ENCODE measurements at places on chromosomes 1 and 21. TPM values are rescaled to one million over a fixed set of nuclear protein-coding genes. Genes with fewer than 3 reads are reported as not detected.
A peak's percentile ranks its signal among the peaks of the same experiment; 100 is the strongest.

- DNase-seq, result no peak
Observed at GRCh38 chr1:28136169-28136921, 40.1 kb downstream of the PTAFR start.

- peak; percentile 13 for DNase-seq
Observed at GRCh38 chr1:64474665-64475439, 4.9 kb downstream of the CACHD1 start.

The CZIB gene
- 49.9 TPM for total RNA-seq

The C21orf91 gene
- total RNA-seq, result 13.1 TPM

The TAF1A gene
- 11.8 TPM for total RNA-seq

DNA sequence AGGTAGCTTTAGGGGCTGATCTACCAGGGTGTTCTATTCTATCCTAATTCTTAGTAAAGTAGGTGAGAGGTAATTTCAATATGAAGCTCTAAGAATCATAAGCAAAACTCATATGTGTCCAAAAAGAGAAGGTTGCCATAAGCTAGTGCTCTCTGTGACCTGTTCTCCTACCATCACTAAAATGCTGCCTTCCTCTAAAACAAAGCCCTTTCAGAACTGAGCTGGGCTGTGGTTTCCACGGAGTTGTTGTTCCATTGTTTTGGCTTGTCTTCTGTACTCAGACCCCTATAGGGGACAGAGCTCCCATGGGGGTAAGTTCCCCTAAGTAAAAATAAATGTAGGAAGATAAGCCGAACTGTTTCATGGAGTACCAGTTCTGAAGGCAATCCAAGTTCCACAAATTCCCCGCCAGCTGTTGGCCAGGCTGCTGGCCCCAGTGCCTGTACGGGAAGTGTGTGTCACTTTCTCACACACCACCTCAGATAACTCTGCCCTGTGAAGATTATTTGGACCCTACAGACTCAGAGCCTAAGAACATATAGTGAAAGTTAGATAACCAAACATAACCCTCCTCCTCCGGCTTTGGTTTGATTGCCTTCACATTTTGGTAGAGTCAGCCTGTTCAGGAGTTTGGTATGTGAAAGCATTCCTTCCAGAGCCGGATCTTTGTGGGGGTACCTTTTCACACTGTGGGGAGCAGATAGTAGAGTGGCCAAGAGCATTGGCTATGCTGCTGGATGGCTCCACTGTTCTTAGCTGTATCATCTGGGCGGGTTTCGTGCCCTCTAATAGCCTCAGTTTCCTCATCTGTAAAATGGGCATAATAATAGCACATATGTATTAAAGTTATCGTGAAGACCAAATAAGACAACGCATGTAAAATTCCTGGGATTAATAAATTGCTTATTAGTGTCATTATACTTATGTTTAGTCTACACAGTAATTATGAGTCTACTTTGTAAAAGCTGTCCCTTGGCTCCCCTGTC is 10.8 kb downstream of the DPT start:
- DNase-seq, result peak; percentile 74

DNA sequence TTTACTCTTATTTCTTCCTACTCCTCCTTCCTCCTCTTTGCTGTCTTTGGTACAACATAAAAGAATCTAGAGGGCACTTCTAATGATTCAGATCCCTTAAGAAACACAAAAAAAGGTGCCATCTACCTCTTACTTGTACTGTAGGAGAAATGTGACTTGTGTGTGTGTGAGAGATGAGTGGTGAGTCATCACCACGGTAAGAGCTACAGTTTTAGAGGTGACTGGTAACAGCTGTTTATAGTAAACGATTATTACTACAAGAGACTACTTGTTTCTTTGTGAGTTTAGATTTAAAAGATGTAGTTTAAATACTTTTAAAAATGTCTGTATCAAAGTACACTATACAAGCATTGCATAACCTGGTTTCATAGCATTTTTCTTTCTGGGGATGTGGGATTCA is 40.4 kb downstream of the SLC35D1 start:
- peak; percentile 20 for DNase-seq

DNA sequence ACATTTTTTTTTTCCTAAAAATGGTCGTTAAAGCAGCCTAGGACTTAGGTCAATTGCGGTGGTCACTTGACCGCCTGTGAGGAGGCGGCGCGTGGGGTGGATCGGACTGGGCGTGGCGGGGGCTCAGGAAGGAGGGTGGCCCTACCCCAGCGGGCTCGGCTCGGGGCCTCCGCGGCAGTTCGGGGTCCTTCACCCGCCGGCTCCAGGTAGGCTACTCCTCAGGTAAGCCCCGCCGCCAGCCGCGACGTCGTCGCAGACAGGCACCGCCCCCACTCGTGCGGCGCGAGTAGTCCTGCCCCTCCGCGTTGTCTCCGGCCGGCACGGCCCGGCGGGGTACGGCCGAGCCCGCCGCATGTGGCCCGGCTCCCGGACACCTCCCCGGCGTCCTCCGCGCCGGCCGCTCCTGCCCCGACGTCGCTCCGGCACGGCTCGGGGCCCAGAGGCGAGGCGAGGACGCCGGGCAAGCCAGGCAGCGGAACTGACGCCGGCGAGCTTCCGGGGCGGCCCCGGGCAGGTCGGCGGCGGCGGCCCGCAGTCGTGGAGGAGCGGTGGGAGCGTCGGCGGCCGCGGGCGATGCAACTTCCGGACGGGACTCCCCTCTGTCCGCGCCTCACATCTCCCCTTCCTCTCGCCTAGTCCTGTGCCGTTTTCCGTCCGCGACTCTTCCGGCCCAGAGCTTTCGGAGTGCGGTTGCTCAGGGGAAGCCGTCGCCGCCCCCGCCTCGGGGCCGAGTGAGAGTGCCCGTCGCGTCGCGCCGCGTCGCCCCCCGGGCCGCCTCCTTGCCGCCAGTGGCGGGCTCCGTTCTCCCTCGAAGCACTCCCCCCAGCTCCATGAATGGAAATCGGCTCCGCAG is at the start of gene AGO3:
TSS of gene AGO3 (plus strand) at position 513 of the 853 bp plus-strand sequence. CDS start at position 835, 322 bp downstream.
- peak; percentile 61 for DNase-seq

DNA sequence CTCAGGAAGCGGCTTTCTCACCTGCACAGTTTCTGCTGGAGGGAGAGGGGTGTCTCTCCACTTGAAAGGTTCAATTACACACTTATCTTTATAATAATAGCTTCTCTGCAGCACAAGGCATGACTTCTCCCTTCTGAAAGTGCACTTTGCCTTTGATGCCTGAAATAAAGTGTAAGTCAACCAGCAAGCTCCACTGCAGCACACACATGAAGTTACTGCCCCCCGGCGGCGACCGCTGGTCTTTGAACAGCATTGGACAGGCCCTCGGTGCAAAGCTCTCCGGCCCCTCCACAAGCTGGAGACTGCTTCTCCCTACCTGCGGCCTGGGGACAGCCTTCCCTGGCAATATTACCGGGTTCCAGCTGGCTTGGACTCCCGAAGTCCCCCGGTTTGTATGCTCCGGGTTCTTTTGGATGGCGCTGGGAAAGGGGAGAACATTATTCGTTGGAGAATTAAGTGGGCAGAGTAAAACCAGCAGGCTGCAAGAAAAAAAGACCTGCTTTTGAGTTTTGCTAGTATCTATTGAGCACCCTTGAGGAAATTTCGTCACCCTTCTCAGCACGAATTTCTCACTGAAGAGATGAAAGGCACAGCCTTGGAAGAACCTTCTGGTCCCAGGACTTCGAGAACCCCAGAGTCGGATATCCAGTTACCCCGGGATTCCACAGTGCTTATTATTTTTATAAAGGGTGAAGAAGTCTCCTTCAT is 11.8 kb downstream of the RCAN1 start:
- DNase-seq, result peak; percentile 75

DNA sequence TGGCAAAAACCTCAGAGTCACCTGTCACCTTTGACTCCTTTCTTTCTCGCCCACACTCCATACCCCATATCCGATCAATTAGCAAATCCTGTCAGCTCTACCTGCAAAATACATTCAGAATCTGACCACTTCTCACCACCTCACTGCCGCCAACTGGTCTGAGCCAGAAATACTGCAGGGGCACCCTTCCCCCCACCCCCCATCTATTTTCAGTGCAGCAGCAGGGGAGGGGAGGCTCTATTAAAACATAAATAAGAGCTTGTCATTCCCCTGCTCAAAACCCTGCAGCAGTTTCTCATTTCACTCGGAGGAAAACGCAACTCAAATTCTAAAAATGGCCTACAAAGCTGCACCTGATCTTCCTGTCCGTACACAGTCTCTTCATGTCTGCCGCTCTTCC is 3.9 kb downstream of the PKLR start:
- no peak for DNase-seq

GRCh38 chr21:34034369-34035014 is 38.9 kb upstream of the MRPS6 start:
- peak; percentile 9 for DNase-seq

- DNase-seq, result no peak
Observed at GRCh38 chr21:26226724-26227123, 56.2 kb upstream of the APP start.

DNA sequence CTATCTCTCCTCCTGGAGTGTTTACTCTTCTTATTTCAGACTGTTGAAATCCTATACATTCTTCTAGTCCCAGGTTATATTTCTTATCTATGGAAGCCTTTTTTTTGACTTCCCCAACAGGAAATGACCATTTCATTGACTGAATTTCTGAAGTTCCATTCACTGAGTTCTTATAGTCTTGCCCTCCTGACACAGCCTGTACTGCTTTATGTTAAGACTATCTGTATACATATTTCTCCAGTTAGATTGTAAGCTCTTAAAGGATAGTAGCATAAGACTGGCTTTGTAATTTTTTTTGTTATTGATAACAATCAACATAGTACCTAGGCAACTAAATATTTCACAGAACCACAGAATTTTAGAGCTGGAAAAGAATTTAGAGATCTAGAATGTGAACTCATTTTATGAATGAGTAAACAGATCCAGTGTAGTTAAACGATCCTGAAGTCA is 14.9 kb upstream of the MACF1 start:
- peak; percentile 71 for DNase-seq

DNA sequence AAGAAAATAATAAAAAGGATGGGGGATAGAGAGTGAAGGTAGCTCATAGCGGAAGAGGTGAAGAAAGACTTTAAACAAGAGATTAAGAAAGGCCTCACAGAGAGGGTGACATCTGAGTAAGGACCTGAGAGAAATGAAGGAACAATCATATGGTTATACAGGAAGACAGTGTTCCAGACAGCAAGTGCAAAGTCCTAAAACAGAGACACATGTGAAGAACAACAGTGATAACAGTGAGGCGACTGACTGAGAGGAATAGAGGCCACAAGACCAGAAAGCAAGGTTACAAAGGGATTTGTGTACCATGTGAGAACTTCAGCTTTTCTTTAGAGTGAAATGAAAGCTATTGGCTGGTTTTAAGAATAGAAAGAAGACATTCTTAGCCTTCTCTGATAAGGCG is 141.6 kb upstream of the PALMD start:
- no peak for DNase-seq

The DCDC2B gene
- total RNA-seq, result not detected

DNA sequence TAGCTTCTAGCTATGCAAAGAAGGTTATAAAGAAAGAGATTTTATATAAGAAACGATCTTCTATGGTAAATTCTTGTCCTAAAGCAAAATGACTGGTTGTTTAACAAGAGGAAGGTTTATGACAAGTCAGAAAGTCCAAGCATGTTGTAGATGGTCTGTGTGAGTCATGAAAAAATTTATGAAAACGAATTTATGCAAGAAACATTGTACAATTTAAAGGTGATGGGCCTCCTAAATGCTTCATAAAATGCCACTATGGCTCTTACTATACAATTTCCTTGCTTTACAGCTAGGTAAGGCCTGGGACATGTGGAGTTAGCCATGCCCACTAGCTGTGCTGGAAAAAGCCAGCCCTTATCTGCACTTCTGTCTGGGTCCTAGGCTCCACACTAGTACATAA is 125.4 kb downstream of the PTGER3 start:
- no peak for DNase-seq

DNA sequence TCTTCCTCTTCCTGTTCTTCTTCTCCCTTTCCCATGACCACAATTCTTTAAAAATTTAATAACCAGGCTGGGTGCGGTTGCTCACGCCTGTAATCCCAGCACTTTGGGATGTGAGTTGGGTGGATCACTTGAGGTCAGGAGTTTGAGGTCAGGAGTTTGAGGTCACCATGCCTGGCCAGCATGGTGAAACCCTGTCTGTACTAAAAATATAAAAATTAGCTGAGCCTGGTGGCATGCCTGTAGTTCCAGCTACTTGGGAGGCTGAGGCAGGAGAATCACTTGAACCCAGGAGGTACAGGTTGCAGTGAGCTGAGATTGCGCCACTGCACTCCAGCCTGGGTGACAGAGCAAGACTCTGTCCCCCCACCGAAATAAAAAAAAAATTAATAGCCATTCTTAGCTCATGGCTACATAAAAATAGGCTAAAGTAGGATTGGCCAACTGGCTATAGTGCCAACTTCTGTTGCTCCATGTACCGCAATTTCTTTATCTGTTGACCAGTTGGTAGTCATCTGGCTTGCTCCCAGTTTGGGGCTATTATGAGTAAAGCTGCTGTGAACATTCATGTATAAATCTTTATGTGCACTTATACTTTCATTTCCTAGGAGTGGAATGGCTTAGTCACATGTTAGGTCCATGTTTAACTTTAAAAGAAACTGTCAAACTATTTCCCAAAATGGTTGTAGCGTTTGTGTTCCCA is 136.3 kb downstream of the PEX14 start:
- DNase-seq, result peak; percentile 65

The TMEM167B gene
- 26.1 TPM for total RNA-seq

The EFCAB14 gene
- total RNA-seq, result 35.7 TPM

GRCh38 chr1:53288002-53288789 is 39.7 kb downstream of the LRP8 start:
- DNase-seq, result no peak

The MYBPH gene
- total RNA-seq, result 0.08 TPM

GRCh38 chr1:6464915-6465314 is 1.1 kb downstream of the TNFRSF25 start:
- DNase-seq, result no peak

- DNase-seq, result no peak
Observed at GRCh38 chr1:60421965-60422364, 348.4 kb upstream of the C1orf87 start.

- DNase-seq, result no peak
Observed at GRCh38 chr1:101435831-101436511, 199.2 kb downstream of the S1PR1 start.

The HRNR gene
- not detected for total RNA-seq

- DNase-seq, result no peak
Observed at GRCh38 chr1:97034651-97035050, 313.1 kb downstream of the PTBP2 start.

The SPRR5 gene
- total RNA-seq, result not detected

The WLS gene
- 27.3 TPM for total RNA-seq

The CFHR3 gene
- total RNA-seq, result not detected

GRCh38 chr1:31888291-31888690 is 49.9 kb downstream of the PTP4A2 start:
- DNase-seq, result no peak

The F13B gene
- total RNA-seq, result not detected

GRCh38 chr21:26844258-26845065 is 747 bp downstream of the ADAMTS1 start:
- peak; percentile 34 for DNase-seq

- DNase-seq, result peak; percentile 10
Observed at GRCh38 chr21:41761934-41762635, 4.8 kb downstream of the RIPK4 start.
